ENCODE measurements at places on chromosomes 3 and 15.

- DNase-seq, result peak; percentile 12
These were observed 7.1 kb upstream of the PXK start for GRCh38 chr3:58325525-58325992.

DNA sequence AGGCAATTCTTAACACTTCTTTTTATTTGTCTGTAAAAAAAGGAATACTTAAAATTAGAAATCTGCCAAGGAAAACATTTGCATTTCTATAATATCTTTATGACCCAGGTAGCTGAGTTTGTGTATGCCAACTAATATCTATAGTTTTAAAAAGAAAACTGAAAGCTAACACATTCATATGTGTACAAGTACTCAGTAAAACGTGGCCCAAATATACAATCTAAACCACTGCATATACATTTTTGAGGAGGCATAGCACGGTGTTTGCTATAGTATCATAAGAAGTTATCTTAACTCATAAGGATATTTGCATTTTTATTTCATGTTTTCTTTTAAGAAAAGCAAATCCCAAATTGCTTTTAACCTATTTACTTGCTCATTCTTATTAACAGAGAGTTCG is 172.7 kb downstream of the ZBTB20 start:
- no peak for DNase-seq

- no peak for DNase-seq
These were observed 424.6 kb upstream of the SEMA6D start for GRCh38 chr15:47292638-47293190.

- DNase-seq, result no peak
These were observed 1222.1 kb downstream of the OTOL1 start for GRCh38 chr3:162718697-162719096.

DNA sequence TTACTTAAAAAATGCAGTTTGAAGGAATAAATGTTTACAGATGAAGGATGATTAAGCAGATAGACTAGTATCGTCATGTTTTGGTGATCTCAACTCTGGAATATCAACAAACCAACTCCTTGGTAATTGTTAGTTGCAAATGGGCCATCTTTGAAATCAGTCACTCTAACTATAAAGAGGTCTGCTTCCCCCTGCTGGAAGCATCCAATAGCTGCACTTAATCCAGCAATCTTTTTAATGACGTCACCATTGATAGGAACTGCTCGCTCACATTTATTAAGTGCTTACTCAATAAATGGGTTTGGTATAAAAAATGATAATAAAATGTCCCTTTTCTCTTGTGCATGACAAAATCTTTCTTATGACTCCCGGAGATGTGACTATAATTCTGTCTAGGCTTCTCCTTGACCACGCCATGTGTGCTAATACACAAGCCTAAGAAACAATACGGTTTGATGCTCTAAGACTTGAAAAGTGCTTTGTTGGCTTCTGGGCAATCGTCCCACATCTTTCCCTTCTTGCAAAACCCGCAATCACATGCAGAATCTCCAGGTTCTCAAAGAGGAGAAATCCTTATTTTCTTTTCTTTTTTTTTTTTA is 227.6 kb upstream of the POU1F1 start:
- peak; percentile 80 for DNase-seq

DNA sequence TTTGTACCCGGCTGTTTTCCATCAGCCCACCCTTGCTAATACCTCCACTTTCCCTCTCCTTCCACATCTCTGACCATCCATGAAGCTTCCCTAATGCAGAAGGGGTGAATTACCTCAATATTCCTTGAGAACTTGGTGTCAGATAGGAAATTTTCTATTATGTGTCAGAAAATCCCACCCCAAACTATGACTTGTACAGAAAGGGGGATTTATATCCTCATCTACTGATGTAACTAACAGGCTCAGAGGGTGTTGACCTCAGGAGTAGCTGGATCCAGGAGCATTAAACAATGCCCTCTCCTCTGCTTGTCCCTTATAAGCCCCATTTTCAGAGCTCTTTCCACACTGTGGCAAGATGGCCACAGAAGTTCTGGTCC is 242.8 kb upstream of the TLE3 start:
- DNase-seq, result no peak

DNA sequence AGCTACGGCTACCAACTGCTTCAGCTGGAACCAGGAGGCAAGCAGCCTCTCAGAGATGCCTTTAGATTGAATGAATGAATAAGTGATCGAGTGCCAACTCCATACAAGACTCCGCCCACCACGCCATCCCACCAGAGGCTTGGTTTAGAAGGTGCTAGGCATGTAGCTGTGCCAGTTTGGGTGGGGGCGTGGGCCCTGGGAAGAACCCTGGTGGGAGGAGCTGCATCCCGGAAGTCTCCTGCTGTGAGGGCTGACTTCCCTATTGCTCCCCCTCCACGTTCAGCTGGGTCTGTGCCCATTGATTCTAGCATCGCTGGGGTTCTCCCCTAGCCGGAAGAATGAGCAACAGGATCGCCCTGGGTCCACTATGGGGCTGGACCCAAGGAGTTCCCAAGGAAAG is 20.9 kb downstream of the LINGO1 start:
- DNase-seq, result no peak

GRCh38 chr3:171747223-171747920 is 62.9 kb downstream of the PLD1 start:
- DNase-seq, result no peak

DNA sequence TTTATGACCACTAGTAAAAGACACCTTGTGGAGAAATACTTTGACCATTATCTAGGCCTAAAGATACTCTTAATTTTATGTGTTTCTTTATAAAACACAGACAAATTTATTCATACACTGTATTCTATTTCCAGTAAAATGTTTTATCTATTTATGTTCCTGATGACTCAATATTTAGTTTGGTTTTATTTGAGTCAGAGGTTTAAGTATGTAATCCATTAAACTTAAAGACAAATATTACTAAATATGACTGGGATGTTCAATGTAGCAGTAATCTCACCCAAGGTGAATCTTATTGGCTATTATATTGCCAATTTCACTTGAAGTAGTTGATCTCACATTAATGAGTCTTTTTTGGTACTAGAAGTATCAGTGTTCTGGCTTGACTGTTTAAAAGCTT is 799.7 kb downstream of the CADM2 start:
- no peak for DNase-seq

DNA sequence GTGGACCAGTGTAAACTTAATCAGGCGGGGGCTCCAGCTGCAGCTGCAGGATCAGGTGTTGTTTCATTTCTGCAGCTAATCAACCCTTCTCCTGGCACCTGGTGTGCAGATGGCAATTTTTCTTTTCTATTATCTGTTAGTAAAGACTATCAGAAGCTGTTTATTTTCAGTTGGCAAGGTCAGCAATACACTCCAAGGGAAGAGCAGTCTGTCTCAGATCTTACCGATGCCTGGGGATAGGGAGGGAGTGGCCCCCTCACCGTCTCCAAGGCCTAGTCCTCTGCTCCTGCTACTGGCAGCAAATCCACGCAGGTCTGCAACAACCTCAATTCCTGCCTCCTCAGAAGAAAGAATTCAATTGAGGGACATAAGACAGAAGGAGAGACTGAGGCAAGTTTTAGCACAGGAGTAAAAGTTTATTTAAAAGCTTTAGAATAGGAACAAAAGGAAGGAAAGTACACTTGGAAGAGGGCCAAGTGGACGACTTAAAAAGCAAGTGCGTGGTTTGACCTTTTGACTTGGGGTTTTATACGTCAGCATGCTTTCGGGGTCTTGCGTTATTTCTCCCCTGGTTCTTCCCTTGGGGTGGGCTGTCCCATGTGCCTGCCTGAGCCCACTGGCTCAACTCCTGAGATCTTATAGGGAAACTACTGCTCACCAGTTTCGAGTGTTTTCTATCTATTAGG is 9.2 kb downstream of the CCRL2 start:
- no peak for DNase-seq

Data from dermis blood vessel endothelial cell (primary cell).